ENCODE measurements at places on chromosomes 6 and 20.

GRCh38 chr6:781350-781961 is 88.5 kb upstream of the EXOC2 start:
- no peak for DNase-seq

GRCh38 chr20:38302786-38303185 is 1.2 kb upstream of the BPI start:
- DNase-seq = no peak

- DNase-seq = peak; percentile 88
Measured at GRCh38 chr6:117448732-117449485, 23.2 kb upstream of the ROS1 start.

GRCh38 chr20:43749734-43750294 is 23.0 kb upstream of the GTSF1L start:
- no peak for DNase-seq

DNA sequence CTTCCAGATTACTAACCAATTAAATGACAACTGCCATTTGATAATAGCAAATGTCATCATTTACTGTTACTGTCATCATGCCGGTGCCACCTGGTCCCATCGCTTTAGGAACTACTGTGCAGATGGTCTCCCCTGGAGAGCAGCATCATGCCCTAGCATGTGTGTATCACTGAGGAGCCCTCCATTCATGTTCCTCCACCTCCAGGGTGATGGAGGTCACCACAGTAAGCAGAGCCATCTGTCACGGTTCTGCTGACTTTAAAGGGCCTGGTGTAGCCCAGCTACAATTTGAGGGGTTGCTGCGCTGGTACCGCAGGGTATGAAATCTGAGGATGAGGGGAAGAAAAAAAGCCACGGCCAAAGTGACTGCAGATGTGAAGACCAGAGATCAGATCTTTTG is 118.8 kb upstream of the KCNK16 start:
- DNase-seq = no peak

DNA sequence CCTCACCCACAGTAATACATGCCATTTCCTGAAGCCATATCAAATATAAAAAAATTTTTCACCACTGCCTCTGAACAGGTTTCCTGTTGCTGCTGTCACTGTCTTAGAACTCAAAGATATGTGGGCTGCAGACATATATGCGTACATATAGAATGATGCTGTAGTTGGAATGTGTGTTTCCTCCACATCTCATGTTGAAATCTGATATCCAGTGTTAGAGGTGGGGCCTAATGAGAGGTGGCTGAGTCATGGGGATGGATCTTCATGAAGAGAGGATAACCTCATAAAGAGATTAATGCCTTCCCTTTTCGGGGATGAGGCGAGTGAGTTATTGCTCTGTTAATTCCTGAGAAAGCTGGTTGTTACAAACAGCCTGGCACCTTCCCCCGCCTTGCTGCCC is 7.7 kb upstream of the SCP2D1 start:
- no peak for DNase-seq

DNA sequence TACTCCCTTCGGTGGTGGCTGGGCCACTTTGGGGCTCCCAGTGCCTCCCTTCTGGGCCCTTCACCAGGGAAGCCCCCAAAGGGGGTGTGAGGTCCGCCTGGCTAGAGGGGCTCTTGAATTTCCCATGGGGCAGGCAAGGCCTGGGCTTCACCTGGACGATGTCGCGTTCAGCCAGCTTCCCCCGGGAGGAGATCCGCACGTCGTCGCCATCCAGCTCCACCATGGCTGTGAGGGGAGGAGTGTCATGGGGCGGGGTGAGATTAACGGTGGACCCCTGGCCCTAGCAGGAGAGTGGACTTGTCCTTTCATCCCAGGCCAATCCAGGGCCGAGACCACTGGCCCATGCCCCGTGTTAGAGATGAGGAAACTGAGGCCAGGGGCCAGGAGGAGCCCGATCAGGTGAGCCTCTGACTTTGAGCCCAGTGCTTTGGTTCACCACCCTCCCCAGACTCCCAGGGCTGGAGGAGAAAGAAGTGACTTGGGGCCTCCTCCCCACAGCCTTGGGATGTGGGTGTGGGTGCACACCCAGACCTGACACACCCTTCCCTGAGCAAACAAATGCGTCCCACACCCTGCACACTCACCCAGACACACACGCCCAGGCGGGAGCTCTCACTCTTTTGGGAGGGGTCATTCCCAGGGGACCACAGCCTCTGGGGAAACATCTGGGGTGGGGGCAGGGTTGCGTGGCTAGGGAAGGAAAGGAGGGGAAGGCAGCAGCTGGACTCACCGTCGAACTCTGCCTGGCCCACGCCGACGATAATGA is 46.1 kb downstream of the RAB44 start:
- DNase-seq = no peak

DNA sequence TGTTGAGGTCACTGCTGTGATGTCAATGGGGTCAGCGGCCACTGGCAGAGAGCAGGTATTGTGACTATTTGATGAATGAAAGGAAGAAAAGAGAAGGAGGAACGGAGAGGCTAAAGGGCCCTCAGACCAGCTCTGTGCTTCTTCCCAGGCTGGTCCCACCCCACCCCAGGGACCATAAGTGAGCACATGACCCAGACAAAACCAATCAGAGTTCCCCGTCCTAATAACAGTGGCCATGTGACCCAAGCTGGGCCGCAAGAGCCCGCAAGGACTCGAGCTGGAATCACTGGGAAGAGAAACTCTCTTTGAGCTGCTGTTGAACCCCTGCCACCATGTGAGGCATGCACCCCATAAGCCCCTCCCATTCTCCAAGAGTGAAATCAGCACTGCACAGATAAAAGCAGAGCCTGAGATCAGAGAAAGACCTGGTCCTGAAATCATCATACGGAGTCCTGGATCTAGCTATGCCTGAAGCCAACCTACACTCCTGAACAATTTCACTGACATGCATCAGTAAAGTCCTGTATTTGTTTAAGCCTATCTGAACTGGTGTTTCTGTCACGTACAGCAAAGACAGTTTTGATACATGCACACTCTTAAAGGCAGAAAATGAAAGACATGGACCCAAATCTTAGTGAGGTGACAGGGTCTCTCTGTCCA is 90.2 kb downstream of the PREX1 start:
- no peak for DNase-seq

DNA sequence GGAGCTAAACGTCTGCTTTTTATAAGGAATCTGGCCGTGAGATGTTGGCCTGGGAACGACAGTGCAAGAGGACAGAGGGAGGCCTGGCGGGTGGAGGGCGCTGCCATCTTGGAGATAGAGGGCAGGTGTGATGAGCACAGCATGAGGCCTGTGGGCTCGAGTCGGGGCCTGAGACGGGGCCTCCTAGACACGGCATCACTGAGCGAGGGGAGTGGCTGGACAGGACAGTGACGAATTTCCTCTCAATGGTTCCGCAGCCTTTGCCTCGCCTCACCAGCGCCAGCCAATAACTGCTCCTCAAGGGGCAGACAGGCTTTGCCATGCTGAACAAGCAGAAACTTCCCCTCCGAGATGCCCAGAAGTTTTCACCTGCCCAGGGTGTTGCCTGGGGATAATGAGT is 376.7 kb downstream of the THBS2 start:
- no peak for DNase-seq

DNA sequence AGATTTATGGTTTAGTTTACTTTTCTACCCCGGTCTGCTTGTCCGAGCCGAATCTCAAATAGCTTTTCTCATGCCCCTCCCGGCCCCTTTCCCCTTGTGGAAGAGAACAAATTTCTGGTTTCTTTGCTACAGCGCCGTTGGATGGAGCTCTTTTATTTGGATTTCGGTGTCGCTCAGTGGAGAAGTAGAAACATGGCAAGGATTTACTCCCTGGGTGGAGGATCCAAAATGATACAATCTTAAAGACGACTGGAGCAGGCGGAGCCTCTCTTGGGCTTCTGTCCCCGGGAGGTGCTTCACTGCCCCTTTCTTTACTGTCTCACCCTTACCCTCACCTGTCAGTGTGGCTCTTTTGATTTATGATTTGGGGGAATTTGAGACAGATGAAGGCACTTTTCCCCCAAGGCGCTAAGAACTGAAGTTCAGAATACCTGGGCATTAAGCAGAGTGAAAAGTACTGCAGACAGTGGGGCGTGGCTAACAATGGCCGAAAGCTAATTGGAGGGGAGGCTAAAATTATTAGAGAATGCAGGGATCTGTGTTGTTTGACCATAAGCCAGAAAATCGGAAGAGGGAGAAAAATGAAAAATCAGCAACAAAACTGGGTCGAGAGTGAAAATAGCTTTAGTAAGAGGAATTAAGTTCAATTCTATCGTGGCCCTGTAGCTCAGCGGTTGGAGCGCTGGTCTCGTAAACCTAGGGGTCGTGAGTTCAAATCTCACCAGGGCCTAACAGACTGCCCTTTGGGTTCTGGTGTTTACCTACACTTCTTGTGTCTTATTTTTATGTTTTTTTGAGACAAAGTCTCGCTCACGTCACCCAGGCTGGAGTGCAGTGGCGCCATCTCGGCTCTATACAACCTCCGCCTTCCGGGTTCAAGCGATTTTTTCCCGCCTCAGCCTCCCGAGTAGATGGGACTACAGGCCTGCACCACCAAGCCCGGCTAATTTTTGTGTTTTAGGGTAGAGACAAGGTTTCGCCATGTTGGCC is 145.1 kb upstream of the ZNF184 start:
- DNase-seq = peak; percentile 14

- DNase-seq = no peak
Measured at GRCh38 chr20:46710153-46710913, 884 bp downstream of the SLC2A10 start.

- DNase-seq = no peak
Measured at GRCh38 chr6:168149015-168149414, 70.0 kb upstream of the FRMD1 start.

GRCh38 chr6:13360671-13361540 is 32.6 kb upstream of the TBC1D7 start:
- DNase-seq = no peak

GRCh38 chr6:125989631-125990030 is 3.3 kb downstream of the TRMT11 start:
- DNase-seq = no peak

DNA sequence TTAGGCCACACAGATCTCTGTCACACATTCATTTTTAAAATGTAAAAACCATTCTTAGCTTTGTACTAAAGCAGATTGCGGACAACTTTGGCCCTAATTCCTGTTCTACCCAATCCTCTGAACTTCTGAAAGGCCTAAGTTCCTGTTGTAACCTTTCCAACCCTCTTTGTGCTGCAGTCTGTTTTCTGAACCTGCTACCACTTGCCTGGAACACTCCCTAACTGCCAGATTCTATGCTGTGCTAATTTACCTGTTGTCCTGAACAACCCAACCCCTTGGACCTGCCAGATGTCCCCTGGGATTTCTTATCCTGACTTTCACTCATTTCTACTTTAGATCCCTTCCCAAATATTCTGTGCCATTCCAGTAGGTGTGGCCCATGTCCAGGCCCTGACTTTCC is 398.7 kb downstream of the ZFAND3 start:
- no peak for DNase-seq

DNA sequence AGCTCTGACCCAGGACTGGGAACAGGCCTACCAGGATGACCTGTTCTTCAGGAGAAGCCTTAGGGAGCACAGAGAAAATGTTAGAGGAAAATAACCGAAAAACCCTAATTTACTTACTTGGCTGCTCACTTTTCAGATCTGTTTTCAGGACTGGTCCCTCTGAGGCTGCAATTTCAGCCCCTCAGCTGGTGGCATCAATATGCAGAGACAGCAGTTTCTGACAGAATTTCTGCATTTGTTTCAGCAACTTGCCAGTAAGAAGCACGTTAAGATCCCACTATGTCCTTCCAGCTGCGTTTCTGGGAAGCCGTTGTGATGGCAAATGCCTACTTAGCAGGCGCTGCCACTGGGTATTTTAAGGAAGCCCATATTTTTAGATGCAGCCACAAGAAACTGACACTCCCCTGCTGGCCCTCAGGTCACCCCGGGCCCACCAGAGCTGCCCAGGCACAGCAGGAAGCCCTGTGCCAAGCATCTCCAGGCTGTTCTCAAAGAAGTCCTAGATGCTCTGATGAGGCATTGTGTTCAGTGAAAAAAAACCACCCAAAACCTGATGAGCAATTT is 7.5 kb downstream of the YTHDF1 start:
- no peak for DNase-seq

GRCh38 chr20:21509597-21510371 is 4.1 kb downstream of the NKX2-2 start:
- no peak for DNase-seq

DNA sequence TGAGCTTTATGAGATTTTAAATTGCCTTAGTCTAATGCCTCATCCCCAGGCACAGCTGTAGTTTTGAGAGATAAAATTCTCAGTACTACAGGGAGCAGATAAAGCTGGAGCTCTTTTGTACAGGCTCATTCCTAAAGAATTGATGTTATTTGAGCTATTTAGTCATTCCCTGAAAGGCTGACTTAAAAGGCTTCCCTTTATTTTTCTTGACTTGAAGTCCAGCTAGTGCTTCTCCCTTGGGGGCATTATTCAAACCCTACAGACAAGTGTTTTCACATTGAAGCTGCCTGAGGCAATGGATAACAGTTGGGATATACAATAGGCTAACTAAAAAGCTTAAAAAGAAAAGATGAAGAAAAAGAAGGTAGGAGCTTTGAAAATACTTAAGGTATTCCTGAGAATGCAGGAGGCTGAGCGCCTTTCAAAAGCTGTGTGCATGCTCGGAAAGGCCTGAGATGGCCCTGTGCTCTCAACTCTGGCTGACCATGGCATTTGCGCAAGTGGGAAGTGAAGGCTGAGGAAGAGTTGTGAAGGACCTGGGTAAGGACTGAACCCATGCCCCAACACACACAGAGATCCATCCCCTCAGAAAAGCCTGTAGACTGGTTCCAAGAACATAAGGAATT is 315.1 kb downstream of the SMOC2 start:
- DNase-seq = no peak

DNA sequence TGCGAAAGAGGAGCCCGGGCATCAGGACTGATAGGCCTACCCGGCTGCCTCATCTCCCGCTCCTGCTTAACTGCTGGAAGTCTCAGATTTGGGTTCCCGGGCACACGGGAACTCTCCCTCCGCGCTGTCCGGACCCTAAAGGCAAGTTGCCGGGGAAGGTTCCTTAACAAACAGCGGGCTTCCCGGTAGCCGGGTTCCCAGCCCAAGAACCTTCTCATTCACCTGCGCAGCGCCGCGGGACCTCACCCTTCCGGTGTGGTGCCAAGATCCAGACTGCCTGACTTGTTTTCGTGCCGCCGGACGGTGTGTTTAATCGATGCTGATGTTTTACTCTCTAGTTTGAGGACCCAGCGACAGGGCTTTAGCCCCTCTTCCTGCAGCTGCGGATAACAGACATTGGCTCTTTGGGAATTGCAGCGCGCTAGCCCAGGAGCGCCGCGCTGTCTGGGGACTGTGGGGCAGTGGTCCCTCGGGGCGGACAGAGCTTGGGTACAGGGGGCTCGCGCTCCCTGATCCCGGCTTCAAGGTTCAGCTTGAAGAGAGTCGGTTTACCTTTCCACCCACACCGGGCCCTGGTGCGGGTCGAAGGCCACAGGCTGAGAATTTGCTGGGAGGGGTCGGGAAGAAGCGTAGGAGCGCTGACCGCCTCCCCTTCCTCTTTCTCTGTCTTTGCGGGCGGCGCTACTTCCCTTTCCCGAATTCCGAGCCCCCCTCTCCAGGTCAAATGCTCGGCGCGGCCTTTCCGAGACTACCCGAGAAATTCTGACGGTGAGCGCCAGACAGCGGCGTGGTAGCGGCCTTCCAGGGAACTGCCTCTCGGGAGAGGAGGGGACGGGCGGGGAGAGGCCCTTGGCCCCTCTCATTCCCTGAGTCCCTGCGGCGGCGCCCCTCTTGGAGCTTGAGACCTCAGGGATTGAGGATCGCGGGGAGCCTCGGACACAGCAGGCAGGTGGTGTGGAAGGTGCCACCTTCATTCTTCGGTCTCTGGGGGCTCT is 17.2 kb downstream of the ABT1 start:
- no peak for DNase-seq

GRCh38 chr20:11018668-11019170 is 344.9 kb upstream of the JAG1 start:
- no peak for DNase-seq

GRCh38 chr20:8671370-8671961 is 397.4 kb upstream of the PLCB4 start:
- DNase-seq = no peak
